ENCODE measurements at places on chromosomes 7 and 10.

- DNase-seq = no peak
Observed at GRCh38 chr7:907158-907980, 31.0 kb downstream of the GET4 start.

DNA sequence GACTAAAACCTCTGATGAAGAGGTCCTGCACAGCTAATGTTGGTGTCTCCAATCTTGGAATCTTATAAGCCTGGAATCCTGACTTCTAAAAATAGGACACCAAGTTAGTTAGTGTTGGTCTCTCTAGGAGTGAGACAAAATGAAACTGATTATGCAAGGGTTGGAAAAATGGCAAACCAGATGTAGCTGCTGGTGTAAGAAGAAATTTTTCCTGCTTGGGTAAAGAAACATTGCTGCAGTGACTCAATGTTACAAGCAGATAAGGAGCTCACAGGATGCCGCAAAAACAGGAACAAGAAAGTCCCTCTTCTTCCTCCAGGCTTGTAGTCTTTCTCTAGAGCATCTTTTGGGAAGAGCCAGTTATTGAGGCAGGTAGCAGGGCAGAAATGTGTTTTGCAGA lies 449.0 kb downstream of the ETV1 start:
- DNase-seq = no peak

- DNase-seq = no peak
Observed at GRCh38 chr7:102992938-102993717, 80.3 kb downstream of the LRRC17 start.

DNA sequence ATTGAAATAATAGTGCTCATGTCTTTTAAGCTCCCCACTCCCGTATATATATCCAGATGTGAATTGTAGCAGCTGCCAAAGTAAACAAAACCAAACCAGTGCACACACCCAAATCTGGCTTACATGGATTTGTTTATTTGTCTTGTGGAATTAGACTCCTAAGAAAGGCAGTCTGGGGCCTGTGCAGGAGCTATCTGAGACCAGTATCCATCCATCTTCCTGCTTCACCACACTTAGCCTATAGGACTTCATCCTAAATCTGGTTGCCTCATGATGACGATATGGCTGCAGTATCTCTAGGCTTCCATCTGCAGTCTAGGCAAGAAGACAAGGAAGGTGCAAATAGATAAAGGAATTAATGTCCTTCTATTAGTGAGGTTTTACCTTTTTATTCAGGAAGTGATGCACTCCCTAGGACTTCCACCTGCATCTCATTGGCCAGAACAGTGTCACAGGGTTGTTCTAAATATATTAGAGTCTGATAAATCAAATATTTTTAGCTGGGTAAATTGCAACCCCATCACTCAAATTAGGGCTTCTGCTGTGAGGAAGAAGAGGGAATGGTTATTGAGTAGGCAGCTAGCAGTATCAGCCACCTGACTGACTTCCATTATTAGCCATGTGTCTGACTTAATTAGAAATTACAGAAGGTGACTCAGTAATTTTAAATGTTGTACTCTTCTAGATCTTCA lies 6.0 kb downstream of the WIPF3 start:
- no peak for DNase-seq

DNA sequence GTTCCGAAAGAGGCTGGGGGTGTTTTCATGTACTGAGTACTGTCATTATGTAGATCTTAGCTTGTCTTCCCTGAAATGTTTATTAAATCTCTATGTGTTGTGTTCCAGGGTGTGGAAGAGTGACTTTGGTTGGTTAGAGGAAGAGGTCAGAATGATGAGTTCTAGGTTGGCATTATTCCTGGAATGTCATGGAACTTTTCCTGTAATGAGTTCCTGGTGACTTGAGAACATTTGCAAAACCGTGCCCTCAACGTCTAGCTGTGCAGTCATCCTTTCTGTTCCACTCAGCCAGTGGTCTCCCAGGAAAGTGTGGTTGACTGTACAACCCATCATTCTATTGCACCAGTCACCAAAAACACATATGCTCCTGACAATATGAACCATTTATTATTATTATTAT lies 129.6 kb downstream of the BICC1 start:
- no peak for DNase-seq

- no peak for DNase-seq
Observed at GRCh38 chr7:22597844-22598243, 97.9 kb upstream of the STEAP1B start.

DNA sequence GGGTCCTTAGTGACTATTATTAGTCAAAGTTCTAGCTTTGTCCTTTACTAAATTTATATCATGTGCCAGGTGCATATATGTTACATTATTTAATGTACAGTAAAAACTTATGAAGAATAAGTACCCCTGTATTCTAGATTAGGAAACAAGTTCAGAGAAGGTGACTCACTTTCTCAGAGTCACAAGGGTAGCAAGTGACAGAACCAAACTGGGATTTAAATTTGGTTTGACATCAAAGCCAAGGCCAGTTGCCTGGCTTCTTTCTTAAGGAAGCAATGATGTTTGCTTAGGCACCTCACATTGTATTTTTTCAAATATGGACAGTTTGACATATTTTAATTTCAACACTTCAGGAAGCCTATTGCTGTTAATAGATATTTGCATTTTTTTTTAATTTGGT lies 2.5 kb downstream of the LSM8 start:
- no peak for DNase-seq

DNA sequence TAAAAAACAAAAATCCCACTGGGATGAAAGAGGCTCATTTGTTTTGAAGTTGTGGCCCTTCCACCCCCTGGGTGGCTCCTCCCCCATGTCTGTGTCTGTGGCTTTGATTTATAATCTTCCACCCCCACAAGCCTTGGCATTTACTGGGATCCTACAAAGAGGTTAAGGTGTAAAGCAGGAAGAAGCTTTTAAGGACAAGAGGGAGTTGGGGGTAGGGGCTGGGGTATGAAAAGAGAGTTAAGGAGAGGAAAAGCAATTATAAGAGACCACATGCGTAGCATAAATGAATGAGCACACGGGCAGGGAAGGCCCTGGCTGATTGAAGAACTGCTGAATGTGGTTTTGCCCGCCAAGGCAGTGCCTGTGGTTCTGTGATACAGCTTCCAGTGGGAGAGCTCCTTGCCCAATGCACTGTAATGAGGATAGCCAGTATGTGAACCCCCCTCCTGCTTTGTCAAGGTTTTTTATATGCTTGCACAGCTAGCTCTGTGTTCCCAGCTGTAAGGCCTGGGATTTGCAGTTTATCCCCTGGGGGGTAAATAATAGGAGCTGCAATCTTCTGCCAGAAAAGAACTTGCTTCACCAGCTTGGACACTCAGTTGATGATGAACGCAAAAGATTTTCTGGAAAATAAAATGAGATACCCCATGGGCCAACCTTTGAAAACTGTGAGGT lies 34.7 kb upstream of the KMT2E start:
- no peak for DNase-seq

DNA sequence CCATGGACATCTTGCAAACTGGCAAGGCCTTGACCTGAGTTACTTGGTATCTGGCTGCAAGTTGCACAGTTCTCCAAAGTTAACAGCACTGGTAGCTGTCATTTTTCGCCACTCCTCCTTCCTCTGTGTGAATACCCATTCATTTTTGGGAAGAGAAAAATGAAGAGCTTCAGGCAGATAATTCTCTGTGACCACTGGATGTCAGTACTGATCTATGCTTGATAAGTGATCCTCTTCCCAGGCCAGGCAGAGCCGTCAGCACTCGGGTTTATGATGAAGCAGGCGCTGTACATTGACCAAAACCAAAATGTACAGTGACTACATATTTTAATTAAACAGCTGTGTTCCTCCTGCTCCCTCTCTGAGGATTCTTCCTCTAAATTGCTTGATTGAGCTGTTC lies 55.9 kb upstream of the PDZD8 start:
- no peak for DNase-seq

DNA sequence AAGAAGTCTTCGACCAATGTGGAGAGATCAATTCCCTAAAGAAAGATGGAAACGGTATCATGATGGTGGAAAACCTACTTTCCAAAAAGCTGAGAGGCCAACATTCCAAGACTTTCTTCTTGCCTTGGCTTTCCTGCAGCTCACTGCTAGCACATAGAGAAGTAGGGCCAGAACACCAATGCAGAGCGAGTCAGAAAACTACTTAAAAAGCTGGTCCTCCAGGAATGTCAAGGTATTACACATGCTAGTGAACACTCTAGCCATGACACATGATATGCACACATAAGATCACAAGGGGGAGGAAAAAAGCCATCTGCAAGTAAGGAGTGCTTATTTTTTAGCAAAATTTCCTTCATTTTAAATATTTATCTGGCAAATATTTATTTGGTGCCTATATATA lies 22.7 kb downstream of the GPAM start:
- no peak for DNase-seq

GRCh38 chr10:2978111-2978510 lies 89.2 kb upstream of the PFKP start:
- DNase-seq = no peak

DNA sequence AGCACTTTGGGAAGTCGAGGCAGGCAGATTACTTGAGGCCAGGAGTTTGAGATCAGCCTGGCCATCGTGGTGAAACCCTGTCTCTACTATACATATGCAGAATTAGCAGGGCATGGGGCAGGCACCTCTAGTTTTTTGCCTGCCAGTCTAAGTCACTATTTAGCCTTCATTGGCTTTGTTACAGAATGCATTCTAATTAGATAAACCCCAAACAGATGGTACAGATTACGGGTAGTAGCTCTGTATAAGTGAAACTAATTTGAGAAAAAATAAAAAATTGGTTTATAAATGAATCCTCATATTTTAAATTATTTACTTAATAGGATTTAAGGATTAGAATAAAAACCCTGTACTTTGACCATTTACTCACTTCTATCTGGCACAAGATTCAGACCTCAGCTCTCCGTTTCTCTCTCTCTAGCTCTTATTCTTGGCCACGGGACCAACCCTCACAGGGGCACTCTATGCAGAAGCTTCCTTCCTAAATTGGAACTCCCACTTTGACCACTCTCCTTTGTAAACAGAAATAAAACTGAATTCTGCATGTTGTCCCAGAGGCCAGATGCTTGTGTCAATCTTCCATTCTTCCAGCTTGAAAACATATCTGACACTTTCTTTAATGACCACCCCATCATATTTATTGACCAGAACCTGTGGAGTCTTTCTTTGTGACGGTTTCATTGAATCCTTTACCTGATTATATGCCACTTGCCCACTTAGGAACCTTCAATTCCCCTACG lies 26.8 kb downstream of the BET1 start:
- DNase-seq = no peak

DNA sequence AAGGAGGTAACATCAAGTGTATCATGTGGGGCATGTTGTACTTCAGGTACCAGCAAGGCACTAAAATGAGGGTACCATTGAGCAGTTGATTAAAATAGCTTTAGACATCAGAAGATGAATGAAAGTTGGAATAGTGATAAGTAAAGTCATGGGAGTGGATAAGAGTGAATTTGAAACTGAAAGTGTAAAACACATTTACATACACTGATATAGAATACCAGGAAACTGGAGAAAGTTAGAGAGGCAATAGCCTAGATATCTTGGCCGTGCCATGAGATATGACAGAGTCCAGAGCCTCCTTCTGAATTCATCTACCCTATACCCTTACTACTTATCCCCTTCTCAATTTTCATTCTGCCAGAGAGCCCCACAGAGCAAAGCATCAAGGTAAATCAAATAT lies 76.6 kb downstream of the GRM3 start:
- no peak for DNase-seq

- DNase-seq = no peak
Observed at GRCh38 chr10:43134126-43134905, 3.9 kb upstream of the CSGALNACT2 start.

- no peak for DNase-seq
Observed at GRCh38 chr10:95513941-95514392, 47.2 kb downstream of the SORBS1 start.

- DNase-seq = no peak
Observed at GRCh38 chr10:48883701-48884100, 55.9 kb downstream of the LRRC18 start.

- DNase-seq = no peak
Observed at GRCh38 chr7:148987751-148988512, 40.4 kb downstream of the PDIA4 start.

- DNase-seq = no peak
Observed at GRCh38 chr10:52677086-52677485, 95.5 kb downstream of the MBL2 start.

GRCh38 chr7:92330835-92331438 lies 85.2 kb downstream of the ANKIB1 start:
- DNase-seq = no peak

- no peak for DNase-seq
Observed at GRCh38 chr7:135167365-135167917, 3.1 kb downstream of the CYREN start.

Data from activated CD4-positive, alpha-beta T cell treated with anti-CD3 and anti-CD28 coated beads for 4 hours (primary cell).